ENCODE measurements at places on chromosomes 7 and 10.

- DNase-seq: no peak
Observed at GRCh38 chr7:112573302-112574039, 92.7 kb downstream of the LSMEM1 start.

- DNase-seq: no peak
Observed at GRCh38 chr10:121158988-121159579, 307.9 kb downstream of the WDR11 start.

- DNase-seq: no peak
Observed at GRCh38 chr7:76047305-76047810, 442 bp downstream of the STYXL1 start.

- DNase-seq: no peak
Observed at GRCh38 chr10:52668024-52668423, 104.6 kb downstream of the MBL2 start.

DNA sequence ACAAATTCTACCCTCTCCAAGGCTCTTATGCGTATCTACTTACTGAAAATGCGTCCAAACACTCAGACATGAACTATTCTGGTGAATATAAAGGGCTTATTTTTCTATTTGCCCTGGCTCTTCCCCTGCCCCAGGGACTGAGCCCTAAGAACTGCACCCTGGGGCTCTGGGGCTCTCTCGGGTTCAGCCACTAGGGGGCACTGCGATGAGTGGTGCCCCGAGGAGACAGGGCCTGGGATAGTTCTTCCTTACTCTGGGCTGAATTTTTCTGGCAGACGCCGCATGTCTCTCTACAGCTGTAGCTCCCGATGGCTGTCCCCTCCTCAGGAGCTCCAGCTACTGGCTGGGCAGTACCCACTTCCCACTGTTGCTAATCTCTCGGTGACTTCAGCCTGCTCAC lies 30.8 kb upstream of the GSDME start:
- no peak for DNase-seq

GRCh38 chr7:112300831-112301407 lies 94.4 kb downstream of the ZNF277 start:
- no peak for DNase-seq

- DNase-seq: no peak
Observed at GRCh38 chr7:127091620-127092019, 161.1 kb downstream of the GRM8 start.

- no peak for DNase-seq
Observed at GRCh38 chr7:152949253-152949652, 189.7 kb downstream of the ACTR3B start.

DNA sequence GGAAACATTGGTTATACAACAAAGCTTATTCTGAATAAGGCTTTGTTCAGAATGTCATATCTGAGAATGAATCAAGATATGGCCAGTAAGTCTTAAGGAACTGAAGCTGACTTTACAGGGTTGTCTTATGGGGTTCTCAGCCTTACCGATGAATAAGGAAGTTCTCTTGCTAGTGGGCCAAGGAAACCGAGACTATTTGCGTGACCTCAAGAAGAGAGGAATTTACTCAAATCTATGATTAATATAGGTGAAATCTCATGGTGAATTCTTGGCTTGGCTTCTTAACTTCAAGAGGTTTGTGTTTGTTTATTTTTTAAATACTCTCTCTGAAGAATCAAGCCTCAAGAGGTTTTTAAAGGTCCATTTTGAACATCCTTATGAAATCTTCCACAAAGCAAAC lies 4.7 kb upstream of the MRLN start:
- DNase-seq: no peak

GRCh38 chr10:59694936-59695335 lies 14.7 kb downstream of the SLC16A9 start:
- DNase-seq: no peak

GRCh38 chr10:48551861-48552591 lies 52.8 kb downstream of the ARHGAP22 start:
- no peak for DNase-seq

- DNase-seq: no peak
Observed at GRCh38 chr7:81752318-81752714, 17.5 kb downstream of the HGF start.

DNA sequence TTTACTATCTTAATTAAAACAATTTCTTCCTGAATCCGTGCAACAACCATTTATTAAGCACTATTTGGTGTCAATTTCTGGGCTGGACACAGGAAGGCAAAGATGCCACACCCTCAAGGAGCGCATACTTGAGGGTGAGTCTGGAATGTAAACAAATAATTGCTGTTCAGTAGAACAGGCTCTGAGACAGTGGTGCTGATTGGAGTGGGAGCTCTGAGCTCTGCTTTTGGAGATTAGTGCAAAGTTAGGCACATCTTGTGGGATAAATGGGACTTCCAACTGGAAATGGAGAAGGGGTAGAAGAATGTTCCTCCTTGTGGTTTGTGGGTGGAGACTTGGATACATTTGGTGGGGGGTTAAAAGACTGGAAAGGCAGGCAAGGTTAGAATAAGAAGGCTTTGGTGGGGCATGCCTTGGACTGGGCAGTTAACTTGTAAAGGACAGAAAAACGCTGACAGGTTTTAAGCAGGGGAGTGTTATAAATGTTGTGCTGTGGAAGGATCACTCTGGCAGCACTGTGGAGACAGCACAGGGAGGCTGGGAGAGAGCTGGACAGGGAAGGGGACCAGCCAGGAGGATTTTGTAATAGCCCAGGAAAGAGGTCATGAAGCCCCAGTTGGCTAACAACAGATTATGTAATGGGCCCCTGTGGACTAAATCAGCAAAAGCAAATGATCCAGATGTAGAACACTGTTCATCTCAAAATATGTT lies 80.7 kb downstream of the ZNF365 start:
- no peak for DNase-seq

GRCh38 chr10:112554263-112554662 lies 107.2 kb downstream of the VTI1A start:
- no peak for DNase-seq

DNA sequence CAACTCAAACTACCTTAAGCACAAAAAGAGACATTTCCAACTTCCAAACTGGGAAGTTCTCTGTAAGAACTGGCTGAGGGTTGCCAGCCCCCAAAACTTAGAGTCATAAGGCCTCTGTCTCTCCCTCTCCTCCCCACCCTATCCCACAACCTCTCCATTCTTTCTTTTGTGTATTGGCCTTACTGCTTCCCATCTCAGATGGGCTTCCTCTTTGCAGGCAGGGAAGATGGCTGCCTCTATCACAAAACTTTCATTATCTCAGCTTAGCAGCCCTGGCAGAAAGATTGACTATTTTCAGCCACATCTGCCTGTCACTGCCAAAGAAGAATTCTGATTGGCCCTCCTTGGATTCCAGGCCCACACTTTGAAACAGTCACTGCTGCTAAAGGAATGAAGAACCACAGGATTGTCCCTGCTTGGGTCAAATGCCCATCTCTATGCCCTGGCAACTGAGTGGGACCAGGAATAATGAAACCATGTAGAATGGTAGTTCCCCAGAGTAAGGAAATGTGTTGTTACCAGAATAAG lies 58.0 kb upstream of the PRKAR2B start:
- no peak for DNase-seq

GRCh38 chr10:112296908-112297331 lies 13.7 kb downstream of the TECTB start:
- DNase-seq: no peak

GRCh38 chr7:104795086-104795485 lies 218.9 kb upstream of the KMT2E start:
- no peak for DNase-seq

DNA sequence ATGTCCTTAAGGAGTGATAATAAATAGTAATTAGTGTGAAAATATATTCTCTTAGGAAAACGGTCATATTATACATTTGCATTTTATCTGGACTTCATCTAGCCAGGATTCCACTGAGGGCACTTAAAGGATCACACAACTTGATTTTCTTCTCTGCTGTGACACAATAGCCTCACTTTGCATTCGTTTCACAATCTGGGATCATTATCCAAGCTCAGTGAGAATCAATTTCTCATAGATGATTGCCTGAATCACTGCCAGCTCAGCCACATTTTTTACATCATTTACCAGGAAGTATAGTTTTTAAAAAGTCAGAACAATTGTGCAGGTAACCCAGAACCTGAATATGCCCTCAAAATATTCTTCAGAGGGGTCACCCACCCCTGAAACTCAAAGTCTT lies 68.9 kb downstream of the PTPRZ1 start:
- DNase-seq: no peak

- no peak for DNase-seq
Observed at GRCh38 chr7:37694208-37695094, 10.9 kb downstream of the GPR141 start.

GRCh38 chr7:104878577-104878976 lies 135.4 kb upstream of the KMT2E start:
- DNase-seq: no peak

- DNase-seq: no peak
Observed at GRCh38 chr7:70347463-70348254, 749.4 kb downstream of the AUTS2 start.

- no peak for DNase-seq
Observed at GRCh38 chr7:124276005-124276622, 243.2 kb upstream of the TMEM229A start.
